ENCODE measurements at places on chromosomes 3 and 15. TPM values are rescaled to one million over a fixed set of nuclear protein-coding genes. Genes with fewer than 3 reads are reported as not detected.
A peak's percentile ranks its signal among the peaks of the same experiment; 100 is the strongest.

DNA sequence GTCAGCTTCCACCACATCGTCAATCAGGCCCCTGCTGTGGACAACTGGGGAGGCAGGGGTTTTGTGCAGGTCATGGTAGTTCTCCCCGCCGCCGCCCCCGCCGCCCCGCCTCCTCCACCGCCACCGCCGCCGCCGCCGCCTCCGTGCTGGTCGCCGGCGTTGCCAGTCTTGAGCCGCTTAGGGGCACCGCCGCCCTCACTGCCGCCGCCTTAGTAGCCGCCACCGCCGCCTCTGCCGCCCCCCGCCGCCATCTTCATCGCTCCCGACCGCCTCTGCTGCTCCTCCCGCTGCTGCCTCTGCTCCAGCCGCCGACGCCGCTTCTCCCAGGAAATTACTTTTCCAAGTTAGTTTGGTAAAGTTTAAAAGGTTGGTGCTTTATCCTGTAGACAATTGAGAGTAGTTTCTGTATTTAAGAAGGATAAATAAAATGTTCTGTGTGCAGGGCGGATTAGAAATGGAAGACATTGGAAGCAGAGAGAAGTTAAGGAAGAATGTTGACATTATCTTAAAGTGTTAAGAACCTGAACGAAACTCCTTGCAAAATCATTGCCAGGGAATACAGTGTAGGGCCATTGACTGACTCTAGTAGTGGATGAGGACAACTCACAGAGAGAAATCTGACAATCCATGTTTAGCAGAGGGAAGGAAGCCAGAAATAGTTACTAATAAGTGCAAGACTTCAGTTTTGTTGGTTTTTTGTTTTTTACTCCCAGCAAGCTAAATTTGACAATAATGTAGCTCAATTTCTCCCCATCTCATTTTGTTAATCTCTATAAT lies 53.0 kb upstream of the GOLGA8A start:
- DNase-seq, result no peak

DNA sequence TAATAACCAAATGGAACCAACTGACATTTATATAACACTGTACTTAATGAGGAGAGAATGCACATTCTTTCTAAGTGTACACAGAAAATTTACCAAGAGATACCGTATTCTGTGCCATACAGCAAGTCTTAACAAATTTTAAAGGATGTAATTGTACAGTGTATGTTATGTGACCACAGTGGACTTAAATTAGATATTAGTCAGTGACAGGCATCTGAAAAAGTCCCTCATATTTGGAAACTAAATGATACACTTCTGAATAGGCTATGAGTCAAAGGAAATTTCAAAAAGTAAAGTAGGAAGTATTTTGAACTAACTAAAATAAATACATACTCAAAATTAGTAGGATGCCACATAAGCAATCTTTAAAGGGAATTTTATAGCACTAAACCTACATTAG lies 59.6 kb upstream of the P3H2 start:
- no peak for DNase-seq

GRCh38 chr3:126152458-126152857 lies 27.9 kb downstream of the ALDH1L1 start:
- no peak for DNase-seq

DNA sequence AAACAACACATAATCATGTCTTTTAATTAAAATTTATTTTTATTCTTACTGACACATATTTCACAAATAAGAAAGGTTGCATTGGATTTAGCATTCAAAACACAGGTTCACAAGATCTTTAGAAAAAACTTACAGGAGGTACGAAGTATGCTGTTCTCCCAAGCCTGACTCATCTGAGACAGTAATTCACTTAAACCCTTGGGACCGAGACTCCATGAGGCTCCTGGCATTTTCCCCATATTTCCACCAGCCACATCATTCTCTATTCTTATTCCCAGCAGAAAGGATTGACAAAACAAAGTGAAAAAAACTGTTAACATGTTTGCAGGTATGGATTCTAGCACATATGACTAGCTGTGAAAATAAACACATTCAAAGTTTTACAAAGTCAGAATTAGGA lies 52.6 kb downstream of the CNTN3 start:
- DNase-seq, result no peak

- no peak for DNase-seq
These were observed 36.1 kb upstream of the TIPARP start for GRCh38 chr3:156638271-156638670.

- DNase-seq, result no peak
These were observed 1.3 kb downstream of the HDDC3 start for GRCh38 chr15:90930861-90931574.

The NEK11 gene
- 3.3 TPM for total RNA-seq

DNA sequence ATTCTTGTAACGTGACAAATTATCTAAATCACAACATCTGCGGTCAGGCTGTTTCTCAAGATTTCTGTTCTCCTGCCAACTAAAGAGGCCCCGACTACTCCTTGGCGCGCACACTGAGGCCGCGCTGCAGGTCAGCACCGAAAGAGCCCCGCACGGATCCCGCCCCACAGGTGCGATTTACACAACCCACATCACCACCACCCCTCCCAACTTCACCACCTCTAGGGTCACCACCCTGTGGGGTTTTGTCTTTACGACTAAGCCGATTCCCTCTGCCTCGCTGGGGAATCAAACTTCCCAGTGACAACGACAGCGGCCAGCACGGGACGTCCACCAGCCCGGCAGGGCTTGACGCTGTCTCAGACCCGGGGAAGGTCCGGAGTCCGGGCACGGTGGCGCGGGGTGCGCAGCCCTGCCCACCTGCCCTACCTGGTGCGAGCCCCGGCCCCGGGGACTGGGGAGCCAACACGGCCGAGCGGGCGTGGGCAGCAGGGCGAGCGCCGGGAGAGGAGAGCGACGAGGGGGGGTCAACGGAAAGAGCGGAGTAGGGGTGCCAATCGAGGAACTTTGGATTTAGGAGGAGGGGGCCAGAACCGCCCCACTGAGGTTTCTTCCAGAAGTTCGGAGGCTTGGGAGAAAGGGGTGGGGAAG lies 764 bp downstream of the UACA start:
- peak; percentile 61 for DNase-seq

DNA sequence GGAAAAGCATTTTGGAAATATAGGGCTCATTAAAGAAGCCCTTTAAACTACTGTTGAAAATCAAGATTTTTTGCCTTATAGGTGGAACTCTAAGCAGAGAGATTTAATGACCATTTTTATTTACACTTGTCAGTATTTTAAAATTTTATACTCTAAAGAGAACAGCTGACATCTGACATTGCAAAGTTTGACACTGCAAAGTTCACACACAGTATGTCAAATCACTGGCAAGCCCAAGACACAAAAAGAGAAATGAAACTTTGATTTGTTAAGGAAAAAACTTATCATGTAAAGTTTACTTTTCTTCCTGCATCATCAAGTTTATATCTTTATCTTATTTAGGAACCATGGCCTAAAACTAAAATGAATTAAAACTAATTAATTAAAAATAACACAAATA lies 40.2 kb downstream of the DPH6 start:
- DNase-seq, result no peak

DNA sequence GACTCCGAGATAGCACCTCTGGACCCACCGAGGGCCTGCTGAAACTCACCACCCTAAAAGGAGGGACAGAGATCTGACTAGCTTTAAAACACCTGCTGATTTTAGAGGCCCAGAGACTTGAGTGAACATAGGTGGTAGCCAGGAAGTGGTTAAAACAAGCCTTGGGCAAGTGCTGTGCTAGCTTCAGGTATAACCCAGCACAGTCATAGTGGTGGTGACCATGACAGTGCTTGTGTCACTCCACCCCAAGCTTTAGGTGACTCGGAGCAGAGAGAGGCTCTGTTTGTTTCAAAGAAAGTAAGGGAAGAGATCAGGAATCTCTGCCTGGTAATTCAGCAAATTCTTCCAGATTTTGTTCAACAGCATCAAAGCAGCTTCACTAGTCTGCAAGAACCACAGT lies 641.1 kb upstream of the BCHE start:
- DNase-seq, result no peak

DNA sequence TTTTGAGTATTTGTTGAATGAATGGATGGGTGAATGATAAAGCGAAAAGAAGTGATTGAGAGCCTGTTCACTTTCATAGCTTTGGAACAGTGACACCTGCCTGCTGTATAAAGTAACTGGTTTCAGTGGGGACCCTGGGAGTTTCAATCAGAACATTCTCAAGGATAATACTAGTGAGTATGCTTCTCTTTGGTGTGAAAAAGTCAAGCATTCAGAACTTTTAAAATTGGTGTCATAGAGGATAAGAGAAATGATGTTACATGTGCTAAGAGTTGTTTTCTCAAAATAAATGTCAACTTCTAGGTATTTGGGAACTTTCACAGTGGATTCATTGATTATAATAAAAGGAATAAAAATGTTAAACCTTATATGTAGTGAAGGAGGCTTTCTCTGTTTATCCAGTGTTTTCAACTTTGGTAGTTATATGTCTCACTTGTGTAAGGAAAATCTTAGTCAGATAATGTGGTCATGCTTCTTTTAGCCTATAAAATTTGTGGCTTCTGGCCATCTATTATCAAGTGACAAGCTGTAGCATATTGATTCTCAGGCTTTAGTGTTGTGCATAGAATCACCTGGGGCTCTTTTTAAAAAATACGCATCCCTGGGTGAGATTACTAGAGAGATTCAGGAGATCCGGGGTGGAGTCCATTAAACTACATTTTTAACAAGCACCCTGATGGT lies 11.9 kb downstream of the LRCH3 start:
- no peak for DNase-seq

DNA sequence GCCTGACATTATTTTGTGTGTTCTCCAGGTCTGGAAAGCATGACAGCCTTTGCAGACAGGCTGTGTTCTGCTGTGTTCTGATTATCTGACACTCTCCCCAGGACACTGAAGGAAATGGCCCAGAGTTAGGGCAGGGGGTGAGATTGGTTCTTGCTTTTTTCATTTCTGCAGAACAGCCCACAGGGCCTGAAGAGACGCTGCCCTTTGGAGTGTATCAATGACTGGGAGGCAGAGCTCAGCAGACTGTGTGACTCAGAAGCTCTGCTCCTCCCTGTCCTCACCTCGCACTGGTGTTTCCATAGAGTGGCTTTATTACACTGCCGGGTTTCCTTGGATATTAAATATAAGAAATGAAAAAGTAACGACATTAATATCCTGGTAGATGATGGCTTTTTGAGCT lies 523.6 kb downstream of the NTRK3 start:
- DNase-seq, result no peak

The ZNF774 gene
- total RNA-seq, result 4.6 TPM

DNA sequence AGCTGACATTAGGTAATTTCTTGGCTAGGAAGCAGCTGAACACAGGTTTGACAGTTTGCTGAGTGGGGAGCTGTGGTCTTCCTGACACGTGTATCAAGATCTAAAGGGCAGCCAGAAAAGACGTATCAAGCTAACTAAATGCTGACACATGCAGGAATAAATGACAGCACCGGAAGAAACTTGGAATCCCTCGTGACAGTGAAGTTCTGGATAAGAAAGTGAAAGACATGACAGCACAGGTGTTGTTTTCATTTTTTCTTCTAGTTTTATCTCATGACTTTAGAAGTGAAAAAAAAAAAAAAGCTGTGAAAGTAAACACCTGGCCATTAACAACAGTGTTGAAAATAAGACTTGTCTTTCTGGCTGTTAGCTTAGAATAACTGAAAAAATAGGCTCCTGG lies 48.7 kb downstream of the FGF7 start:
- no peak for DNase-seq

- no peak for DNase-seq
These were observed 395.5 kb upstream of the KCNMB2 start for GRCh38 chr3:178140531-178141304.

GRCh38 chr3:25725810-25726209 lies 57.4 kb downstream of the NGLY1 start:
- DNase-seq, result no peak

GRCh38 chr3:56135941-56136340 lies 332.3 kb downstream of the ERC2 start:
- no peak for DNase-seq

GRCh38 chr15:29081781-29082180 lies 187.8 kb downstream of the NSMCE3 start:
- no peak for DNase-seq

DNA sequence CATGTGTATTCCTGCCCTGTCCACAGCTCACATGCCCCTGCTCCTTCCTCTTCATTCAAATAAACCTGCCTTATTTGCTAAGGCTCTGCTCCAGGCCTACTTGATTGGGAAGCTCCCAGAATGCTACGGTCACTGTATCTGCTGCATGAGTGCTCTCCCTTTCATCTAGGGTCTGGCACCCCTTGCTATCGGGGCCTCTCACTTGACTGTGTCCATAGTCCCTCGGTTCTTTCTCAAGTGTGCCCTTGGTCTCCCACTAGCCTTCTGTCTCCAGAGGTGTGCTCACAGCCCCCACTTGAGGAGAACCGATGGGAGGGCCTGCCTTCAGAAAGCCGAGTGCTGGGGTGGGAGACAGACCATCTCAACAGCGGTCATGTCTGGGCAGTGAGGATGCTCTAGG lies 57.4 kb upstream of the NMNAT3 start:
- no peak for DNase-seq

- no peak for DNase-seq
These were observed 5.8 kb downstream of the EFCC1 start for GRCh38 chr3:129006864-129007263.

The RNU6-1 gene
- total RNA-seq, result not detected

GRCh38 chr15:101105059-101105891 lies 146.6 kb downstream of the CHSY1 start:
- DNase-seq, result no peak

The ETV5 gene
- total RNA-seq, result 33.7 TPM

DNA sequence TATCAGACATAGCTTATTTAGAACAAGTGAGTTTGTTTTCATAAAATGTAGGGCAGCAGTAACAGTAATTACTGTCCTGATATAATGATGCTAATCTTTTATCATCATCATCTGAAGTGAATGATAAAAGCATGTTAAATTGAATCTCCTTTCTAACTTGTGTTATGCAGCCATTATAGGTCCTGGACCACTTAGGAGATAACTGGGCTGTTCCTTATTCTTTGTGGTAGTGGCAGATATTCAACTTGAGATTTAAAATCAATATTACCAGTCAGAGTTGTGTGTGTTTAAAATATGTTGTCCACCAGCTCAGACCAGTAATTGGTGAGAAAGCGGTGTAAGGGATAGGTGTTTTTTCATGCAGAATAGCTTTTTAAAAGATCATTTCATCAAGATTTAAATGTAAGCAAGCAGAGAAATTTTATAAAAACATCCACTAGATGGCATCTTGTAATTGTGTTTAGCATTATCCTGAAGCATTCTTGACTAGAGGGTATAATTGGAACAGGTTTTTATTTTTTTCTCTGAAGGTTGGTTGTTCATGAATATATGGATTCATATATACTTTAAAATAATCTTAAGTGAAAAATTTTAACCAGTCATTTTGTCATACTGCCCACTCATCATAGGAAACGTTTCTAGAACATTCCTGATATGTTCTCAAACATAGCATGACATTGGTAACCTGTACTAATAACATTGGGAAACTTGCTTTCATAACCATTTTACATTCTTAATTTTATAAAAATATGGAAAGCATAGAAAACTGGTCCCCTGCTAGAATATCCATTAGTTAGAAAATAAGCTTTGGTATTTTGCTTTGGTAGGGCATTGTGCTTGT lies 153.9 kb downstream of the BBX start:
- no peak for DNase-seq

GRCh38 chr3:135739779-135740178 lies 225.7 kb upstream of the PPP2R3A start:
- DNase-seq, result no peak
